Activated CD8-positive, alpha-beta memory T cell treated with anti-CD3 and anti-CD28 coated beads for 4 hours (primary cell): ENCODE measurements at places on chromosomes 2 and 18.

DNA sequence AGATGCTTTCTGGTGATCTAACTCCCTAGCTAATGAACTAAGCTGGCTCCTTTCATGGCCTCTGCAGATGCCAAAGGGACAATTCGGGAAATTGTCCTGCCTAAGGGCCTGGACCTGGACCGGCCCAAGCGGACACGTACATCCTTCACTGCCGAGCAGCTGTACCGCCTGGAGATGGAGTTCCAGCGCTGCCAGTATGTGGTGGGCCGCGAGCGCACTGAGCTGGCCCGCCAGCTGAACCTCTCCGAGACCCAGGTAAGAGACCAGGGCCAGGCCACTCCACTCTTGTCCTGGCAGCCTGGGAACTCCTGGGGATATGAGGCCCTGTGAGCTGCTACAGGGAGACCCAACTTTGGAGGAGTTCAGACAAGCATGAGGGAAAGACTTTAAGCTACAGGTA is 14.7 kb upstream of the ATP6V1B1 start:
- no peak for DNase-seq

GRCh38 chr2:929925-930324 is 20.7 kb upstream of the SNTG2 start:
- no peak for DNase-seq

GRCh38 chr2:146624430-146625160 is 1220.2 kb upstream of the ACVR2A start:
- DNase-seq: no peak

GRCh38 chr2:26605999-26606846 is 34.9 kb downstream of the CIB4 start:
- DNase-seq: no peak

DNA sequence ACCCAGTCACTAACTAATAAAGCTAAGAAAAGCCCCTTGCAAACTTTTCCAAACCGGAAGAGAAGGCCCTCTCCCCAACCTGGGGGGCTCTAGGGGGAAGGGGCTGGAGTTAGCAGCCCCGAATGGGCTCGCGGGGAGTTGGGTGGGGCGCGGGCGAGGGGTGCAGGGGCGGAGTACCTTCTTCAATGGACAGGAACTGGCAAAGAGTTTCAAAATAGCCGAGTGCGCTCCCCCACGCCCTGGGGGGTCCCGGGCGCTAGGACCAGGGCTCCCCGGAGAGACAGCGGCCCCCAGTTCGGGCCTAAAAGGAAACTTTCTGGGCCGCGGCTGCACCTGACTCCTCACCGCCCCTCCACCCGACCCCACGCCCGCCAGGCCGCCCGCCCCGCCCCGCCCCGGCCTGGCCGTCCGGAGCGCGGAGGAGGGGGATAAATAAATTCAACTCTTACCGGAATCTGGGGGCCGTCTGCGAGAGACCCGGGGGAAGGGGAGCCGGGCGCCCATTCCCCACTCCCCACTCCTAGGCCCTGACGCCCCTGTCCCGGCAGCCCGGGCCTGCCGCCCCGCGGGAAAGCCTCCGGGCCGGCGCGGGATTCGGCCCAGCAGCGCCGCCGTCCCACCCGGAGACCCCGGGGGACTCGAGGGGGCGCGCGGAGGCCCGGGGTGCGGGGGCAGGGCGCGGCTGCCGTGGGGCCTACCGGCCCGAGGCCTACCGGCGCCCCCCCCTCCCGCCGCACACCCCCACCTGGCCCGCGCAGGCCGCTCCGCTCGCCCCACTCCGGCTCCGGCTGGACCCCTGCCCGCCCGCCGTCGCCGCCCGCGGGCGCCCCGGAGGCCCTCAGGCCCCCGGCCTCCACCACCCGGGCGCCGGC is 868 bp downstream of the INO80D start:
- DNase-seq: no peak

DNA sequence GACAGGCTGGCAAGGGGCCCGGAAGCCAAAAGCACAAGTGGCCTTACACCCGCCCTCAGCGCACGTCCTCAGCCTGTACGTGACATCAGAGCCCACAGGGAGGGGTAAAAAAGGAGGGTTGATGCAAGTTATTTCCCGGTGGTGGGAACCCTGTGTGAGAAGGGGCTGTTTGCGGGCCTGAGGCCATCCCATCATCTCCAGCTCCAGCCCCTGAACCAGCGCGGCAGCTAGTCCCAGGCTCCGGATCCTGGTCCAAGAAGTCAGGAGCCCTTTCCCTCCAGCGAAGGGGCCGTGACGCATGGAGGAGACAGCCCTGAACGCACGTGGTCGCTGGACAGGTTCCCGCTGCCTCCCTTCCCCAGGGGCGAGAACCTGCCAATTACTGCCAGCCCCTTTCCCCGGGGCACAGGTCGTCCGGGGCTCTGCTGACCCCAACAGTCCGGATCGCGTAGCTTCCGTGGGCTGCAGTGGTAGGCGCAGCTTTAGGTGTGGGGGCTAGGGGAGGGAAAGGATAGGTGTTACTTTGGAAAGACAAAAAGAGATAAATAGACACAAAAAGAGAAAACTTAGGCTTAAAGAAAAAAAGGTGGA is 1.3 kb upstream of the LRP2 start:
- no peak for DNase-seq

- no peak for DNase-seq
Measured at GRCh38 chr18:76584414-76585310, 89.6 kb upstream of the ZNF516 start.

- no peak for DNase-seq
Measured at GRCh38 chr2:180519276-180519675, 461.1 kb upstream of the UBE2E3 start.

DNA sequence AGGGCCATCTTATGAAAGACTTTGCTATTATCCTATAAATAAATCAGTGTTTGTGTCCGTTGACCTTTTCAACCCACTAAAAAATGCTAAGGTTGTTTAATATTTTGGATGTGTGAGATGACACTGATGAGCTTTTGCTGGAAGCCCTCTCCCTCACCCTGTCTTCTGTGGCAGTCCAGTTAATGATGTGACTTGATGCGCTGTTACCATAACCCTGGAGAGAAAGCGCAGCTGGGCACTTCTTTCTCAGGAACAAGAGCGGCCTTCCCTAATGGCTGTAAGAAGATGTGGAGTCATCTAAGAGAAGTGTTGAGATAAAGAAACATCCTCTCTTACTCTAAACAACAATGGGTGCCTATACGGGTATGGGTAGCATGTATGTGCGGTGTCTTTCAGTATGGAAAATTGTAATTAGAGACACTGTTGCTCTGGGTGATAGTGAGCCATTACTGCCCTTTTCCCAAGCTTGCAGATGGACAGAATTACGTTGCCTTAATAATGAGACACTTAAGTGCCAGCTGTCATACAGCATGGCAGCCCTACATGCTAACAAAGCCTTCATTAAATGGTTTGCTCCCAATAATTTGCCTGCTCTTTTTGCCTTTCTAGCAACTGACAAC is 165.6 kb upstream of the NABP1 start:
- DNase-seq: no peak

DNA sequence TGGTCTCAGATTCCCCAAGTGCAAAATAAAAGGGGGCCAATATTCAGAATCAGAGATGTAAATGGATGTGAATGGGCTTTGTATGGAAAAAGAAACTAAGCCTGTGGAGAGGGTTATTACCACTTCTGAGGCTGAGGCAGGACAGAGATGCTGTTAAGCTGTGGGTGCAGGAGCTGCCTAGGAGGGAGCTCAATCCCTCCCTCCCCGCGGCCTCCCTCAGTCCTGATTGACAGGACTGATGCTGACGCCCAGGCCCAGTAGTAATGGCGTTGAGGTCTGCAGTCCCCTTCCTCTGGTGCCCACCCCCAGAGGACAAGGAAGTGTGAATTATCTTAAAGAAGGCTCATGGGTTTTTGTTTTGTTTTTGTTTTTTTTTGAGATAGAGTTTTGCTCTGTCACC is 40.4 kb downstream of the PSD4 start:
- DNase-seq: no peak

DNA sequence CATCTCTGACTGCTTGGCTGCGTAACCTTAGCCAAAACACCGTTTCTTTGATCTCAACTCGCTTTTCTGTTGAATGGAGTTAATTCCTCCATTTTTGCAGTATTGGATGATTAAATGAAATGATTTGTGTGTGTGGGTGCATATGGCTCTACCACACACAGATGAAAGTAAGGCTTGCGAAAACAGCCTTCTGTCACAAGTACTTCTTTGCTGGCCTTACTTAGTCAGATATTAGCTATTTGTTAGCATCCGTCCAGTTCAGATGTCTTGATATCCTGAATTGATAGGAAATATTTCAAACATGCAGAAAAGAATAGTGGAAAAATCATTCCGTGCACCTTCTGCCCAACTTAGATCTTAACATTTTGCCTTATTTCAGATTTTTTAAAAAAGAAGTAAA is 21.8 kb downstream of the NCOA1 start:
- no peak for DNase-seq

GRCh38 chr2:53813151-53813550 is 26.3 kb downstream of the ERLEC1 start:
- no peak for DNase-seq

DNA sequence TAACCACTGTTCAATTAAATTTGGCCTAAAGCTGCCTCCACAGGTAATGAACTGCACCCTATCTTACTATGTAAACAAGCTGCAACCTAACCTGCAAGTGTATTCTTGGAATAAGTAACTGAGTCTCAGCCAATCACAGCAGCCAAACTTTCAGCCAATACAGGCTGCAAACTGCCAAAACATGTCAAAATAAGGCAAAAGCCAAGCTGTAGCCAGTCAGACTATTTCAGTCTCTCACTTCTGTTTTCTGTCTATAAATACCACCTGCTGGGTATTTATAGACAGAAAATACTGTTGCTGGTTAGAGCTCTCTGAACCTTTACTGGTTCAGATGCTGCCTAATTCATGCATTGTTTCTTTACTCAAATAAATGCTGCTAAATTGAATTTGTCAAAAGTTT is 14.3 kb downstream of the C2orf76 start:
- no peak for DNase-seq

- no peak for DNase-seq
Measured at GRCh38 chr2:239259173-239259572, 141.6 kb downstream of the HDAC4 start.

- no peak for DNase-seq
Measured at GRCh38 chr18:48573632-48574283, 34.9 kb downstream of the CTIF start.

DNA sequence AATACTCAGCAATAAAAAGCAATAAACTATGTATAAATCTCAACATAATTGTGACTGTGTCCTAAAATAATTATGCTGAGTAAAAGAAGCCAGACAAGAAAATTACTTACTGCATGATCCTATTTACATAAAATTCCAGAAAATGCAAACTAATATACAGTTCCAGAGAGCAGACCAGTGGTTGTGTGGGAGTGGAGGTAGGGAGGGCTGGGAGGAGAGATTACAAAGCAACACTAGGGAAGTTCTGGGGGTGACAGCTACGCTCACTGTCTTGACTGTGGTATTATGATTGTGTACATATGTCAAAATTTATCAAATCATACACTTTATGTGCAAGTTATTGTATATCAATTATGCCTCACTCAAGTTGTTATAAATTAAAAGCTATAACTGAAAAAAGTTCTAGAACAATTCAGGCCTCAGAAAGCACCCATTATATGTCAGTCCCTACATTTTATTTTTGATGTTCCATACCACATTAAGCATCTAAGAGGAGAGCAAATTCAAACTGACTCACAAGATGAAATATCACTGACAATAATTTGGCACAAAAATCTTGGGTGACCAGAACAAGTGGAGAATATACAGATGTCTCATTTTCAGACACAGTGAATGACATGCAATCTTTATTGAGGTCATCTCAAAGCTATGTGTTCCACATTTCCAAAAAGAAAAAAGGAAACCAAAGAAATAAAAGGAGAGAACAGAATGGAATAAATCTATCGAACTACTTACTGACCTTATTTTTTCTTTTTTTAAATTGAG is 85.1 kb downstream of the ANTXR1 start:
- no peak for DNase-seq

DNA sequence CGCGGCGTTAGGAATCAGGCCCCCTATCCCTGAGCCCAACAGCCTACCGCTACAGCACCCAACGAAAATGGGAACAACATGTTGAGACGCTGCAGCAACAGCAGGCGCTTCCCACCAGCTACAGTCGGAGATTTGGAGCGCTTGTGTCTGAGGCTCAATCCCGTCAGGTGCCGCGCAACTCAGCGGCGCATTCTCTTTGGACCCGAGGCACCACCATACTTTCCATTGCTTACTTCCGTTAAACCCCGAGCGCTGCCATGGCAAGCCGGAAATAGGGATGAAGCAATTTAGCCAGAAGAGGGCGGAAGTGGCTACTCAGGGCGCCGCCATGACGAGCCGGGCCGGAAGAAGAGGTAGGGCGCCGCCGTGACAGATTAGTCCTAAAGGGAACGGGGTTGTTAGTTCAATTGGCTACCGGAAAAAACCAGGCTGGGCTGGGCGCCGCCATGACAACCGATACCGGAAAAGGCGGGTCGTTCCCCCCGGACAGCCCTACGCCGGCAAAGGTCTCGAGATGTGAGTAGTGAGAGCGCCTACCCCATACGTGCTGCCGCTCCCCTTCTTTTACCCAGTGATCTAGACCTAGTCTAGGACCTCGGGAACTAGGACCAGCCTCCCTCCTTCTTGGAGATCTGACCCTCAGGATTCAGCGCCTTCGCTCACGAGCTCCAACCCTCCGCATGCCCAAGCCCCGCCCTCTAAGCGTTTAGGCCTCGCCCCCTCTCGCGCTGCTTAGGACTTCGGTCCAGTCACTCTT is at the start of gene CHCHD5:
Gene CHCHD5, plus strand, starts transcription at position 476 of the 757 bp plus-strand sequence. Its CDS starts 39 bp downstream, at position 515.
- peak; percentile 81 for DNase-seq

DNA sequence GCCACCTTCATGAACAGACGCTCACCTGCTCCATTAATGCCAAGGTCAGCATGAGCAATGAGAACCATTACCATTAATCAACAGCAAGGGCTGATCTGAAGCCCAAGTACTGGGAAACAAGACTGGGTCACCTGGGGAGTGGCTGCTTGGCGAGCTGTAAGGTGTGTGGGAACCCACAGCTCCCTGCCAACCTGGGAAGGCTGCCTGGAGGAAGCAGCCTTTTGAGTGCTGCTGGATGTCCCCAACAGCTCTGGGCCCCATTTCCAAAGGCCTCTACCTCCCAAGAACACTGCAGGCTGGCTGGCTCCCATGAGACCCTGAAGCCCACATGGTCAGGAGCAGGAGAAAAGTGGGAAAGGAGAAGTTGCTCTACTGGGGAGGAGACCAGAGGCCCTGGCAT is 62.1 kb downstream of the CYP26B1 start:
- DNase-seq: no peak

DNA sequence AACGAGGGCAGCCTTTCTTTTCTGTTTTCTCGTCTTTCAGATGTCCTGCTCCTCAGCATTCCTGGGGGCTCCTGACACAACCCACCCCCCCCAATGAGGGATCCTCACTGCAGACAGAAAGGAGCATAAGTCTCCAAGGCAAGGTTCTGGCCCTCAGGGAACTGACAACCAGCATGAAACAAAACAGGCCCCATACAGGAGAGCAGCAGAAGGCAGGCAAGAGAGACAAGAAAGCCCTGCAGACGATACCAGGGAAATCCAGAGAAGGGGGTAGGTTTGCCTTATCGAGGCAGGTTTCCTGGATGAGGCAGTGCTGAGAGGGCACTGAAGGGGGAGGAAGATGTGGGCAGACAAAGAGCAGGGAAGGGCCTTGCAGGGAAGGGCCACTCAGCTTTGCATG is 103.9 kb upstream of the EPAS1 start:
- no peak for DNase-seq
